GM23248 (cell line): ENCODE measurements at places on chromosomes 7 and 10. TPM values are rescaled to one million over a fixed set of nuclear protein-coding genes. Genes with fewer than 3 reads are reported as not detected.

The HOXA10 gene
- polyA plus RNA-seq: 27.1 and 28.0 TPM in 2 replicates

The SAMD9L gene
- polyA plus RNA-seq: 18.5 and 19.9 TPM in 2 replicates

The HTR5A gene
- polyA plus RNA-seq: not detected in 2 replicates

The STEAP1B gene
- 24.9 and 27.7 TPM in 2 replicates for polyA plus RNA-seq

GRCh38 chr10:46515793-46516192 lies 40.7 kb downstream of the GPRIN2 start:
- DNase-seq: no peak

DNA sequence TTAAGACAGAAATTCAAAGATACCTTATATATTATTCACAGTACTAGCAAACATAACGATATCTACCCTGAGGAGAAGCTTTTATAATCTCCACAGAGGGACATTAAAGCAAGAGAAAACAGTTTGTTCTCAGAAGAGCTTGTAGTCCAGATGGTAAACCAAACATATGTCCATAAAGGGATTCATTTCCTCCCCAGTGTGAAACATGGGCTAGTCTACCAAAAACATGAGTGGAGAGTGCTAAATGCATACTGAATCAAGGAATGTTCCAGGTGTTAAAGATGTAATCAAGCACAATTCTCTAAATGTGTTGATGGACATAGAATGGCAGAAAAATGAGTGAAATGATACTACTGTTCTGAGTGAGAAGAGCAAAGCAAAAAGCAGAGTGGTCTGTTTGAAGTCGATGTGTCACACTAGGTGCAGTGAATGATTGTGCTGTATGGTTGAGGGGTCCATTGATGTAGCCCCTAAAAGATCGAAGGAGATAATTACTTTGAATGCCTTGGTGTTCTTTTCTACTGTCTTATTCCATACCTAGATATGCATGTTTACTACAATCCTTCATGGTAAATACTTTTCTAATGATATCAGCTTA lies 25.3 kb downstream of the BCAP29 start:
- DNase-seq: no peak

GRCh38 chr7:20647908-20648776 lies 32.7 kb downstream of the ABCB5 start:
- DNase-seq: peak; percentile 39

DNA sequence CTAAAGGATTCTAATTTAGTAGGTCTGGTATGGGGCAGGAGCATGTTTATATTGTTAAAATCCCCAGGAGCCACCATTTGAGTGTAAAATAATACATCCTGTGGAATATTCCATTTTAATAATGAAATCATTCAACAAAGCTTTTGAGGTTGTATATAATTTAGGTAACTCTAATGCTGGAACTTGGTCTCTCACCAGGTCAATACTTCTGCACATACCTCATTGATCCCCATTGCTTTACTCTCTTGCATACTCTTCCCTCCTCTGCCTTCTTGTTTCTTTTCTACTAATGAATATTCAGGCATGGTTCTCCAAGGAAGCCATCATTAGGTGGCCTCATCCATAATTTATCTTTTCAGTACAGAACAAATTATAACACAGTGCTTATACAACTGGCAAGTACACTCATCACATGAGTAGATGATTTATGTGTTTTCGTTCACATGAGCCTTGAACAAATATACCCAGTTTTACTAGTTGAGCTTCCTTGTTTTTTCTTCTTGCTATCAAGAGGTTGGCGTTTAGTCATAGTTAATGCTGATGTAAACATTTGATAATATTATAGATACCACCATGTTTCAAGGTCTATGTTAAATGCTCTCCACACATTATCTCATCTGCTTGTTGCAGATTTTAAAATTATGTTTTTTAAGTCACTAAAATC lies 7.2 kb downstream of the PALS2 start:
- no peak for DNase-seq

The FGF8 gene
- not detected in 2 replicates for polyA plus RNA-seq

- DNase-seq: peak; percentile 28
Observed at GRCh38 chr7:148712678-148713329, 14.1 kb downstream of the CUL1 start.

GRCh38 chr7:159139202-159139601 lies 5.5 kb downstream of the VIPR2 start:
- DNase-seq: no peak

- DNase-seq: peak; percentile 90
Observed at GRCh38 chr10:50312464-50313437, 61.4 kb upstream of the ASAH2 start.

- no peak for DNase-seq
Observed at GRCh38 chr10:67385566-67385965, 310.4 kb downstream of the CTNNA3 start.

The IFIT1B gene
- polyA plus RNA-seq: not detected in 2 replicates

The CLDN4 gene
- polyA plus RNA-seq: 0.06 and 0.10 TPM in 2 replicates

DNA sequence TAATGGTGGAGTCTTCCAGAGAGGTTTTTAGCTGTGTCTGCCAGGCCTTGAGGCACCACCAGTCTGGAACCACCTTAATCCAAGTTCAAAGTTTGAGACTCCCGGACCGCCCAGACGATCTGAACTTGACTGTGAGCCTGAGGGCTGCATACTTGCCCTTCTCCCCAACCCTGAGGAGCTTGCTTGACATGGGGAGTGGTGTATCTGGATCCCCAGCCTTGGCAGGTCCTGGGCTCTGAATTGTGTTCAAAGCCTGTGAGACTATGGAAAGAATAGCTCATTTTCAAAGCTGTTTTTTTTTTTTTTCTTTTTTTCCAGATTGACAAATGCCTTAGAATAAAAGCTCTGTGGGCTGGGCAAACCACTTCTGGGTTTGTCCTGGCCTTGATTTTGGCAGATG lies 22.3 kb upstream of the CAMK1D start:
- no peak for DNase-seq

DNA sequence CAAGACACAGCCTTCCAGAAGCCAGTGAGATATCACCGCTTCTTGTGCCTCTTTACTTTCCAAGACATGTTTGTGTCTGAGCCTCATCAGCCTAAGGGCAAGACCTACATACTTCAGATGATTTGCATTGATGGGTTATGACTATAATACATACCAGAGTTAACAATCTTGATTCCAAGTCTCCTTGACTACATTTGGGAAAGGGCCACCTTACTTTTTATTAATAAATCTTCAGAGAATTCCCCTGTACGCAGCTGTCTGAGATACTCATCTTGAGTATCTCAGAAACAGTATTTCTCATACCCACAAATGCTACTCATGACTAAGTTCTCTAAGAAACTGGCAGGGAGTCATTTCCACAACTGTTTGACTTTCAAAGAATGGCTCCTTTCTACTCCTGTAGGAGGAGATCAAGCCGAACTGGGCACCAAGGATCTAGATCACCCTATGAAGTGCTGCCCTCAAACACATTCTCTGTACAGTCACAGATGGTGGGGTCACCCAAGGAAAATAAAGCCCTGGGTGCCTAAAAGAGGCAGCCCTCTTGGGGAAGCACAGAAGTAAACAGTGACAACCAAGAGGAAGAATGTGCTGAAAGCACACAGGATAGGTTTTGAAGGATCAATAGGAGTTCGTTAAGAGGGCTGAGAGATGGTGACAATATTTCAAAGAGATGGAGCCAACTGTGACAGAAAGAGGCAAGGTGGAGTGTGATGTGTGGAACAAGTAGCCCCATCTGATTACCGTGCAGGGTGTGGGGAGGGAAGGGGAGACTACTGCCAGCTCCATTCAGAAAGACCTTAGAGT lies 138.9 kb downstream of the JAZF1 start:
- DNase-seq: peak; percentile 93

DNA sequence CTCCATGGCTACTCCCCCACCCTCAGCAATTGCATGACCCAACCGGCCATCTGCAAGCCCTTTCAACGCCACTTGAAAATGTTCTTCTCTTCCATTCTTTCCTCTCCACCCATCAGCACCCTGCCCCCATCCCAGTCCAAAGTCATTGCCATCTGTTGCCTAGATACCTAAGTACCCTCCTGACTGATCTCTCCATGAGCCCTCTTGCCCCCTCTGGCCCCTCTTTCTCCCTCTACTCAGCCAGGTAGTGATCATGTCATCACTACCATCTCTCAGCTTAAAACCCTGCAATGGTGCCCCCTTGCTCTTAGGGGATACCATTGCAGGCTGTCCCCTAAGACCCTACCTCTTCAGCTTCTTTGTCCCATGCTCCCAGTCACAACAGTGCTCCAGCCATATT lies 30.5 kb upstream of the BTRC start:
- DNase-seq: no peak

DNA sequence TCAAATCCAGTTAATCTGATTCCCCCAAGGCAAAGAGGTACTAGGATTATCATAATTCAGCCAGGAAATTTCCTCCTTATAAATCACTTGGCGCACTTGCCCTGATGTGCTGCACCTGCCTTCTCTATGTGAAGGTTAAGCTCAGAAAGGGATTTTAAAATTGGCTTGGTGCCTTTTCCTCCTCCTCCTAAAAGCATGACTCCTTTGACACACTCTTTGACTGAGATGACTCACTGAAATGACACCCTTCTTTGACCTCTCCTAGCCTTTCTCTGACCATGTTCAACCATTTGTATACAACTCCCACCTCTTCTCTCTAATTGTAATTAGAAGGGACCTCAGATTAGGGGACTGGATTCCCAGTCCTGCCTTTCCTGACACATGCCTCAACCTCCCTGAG lies 46.5 kb downstream of the ABLIM1 start:
- DNase-seq: no peak

The PGAM2 gene
- not detected in 2 replicates for polyA plus RNA-seq

DNA sequence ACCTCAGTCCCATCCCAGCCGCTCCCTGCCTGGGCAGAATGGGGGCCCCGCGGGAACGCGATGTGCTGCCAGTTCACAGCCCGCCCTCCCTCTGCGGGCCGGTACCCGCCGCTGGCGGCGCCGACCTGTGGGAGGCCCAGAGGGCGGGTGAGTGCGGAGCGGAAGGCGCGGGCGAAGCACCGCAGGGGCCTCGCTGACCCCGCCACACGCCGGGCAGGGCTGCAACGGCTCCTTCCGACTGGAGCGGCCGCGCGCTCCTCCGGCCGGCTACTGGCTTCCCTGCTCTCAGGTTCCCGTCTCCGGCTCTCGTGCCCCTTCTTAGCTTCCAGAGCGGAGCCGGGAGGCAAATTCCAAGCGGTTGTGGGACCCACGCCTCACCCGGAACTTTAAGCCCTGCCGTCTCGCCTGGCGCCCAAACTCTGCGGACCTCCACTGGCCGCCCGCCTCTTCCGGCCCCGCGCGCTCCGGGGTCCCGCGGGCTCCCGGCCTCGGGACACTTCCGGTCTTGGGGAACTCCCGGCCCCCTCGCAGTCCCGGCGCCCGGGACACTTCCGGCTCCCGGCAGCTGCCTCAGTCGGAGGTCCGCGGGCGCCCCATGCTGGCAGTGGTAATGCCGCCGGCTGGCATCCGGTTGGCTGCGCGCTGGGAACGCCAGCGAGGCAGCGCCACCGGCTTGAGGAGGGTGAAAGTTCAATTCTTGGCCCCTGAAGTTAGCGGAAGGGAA lies at the start of gene CYREN:
Gene CYREN, minus strand, starts transcription at position 434 of the 724 bp plus-strand sequence. CDS start 1,785 bp downstream, outside the sequence.
- DNase-seq: peak; percentile 97
